Activated CD8-positive, alpha-beta T cell treated with anti-CD3 and anti-CD28 coated beads, Interleukin-2, amount 10 ng/mL, durations not matched to agents 7 days and 5 days (primary cell): ENCODE measurements at places on chromosomes 12 and 14. TPM values are rescaled to one million over a fixed set of nuclear protein-coding genes. Genes with fewer than 3 reads are reported as not detected.
A peak's percentile ranks its signal among the peaks of the same experiment; 100 is the strongest.

Gene TBX3
- not detected for total RNA-seq

Gene MORN3
- total RNA-seq: 0.37 TPM

GRCh38 chr12:6953442-6954315, 2.5 kb downstream of the PTPN6 start:
- peak; percentile 91 for DNase-seq

DNA sequence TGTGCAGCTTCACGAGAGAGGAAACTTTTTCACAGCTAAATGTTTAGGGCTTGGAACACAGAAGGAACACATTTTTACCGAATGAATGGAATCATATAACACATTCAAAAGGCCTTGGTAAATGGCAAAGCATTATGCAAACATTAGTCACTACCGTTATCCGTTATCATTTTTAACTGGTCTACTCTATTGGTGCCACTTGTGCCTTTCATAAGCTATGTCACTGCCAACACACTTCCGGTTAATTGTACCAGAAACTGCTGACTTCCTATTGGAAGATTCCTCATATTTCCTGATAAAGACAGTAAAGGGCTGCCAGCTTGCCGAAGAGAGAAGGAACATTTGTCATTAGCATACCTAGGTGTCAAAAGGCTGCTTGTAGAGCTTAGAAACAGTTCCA, 169.2 kb downstream of the APAF1 start:
- DNase-seq: no peak

DNA sequence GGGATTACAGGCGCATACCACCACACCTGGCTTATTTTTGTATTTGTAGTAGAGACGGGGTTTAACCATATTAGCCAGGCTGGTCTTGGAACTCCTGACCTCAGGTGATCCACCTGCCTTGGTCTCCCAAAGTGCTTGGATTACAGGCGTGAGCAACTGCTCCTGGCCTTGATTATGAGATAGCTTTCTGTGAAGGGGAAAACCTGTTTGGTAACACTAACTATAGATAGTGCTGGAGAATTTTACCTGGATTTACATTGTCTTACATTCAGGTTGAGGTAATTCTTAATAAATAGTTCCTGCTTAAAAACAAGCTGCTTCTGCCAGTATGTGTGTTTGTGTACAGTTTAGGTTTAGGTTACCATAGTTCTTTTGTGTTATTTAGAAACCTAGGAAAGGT, 77.1 kb downstream of the MON2 start:
- DNase-seq: no peak

DNA sequence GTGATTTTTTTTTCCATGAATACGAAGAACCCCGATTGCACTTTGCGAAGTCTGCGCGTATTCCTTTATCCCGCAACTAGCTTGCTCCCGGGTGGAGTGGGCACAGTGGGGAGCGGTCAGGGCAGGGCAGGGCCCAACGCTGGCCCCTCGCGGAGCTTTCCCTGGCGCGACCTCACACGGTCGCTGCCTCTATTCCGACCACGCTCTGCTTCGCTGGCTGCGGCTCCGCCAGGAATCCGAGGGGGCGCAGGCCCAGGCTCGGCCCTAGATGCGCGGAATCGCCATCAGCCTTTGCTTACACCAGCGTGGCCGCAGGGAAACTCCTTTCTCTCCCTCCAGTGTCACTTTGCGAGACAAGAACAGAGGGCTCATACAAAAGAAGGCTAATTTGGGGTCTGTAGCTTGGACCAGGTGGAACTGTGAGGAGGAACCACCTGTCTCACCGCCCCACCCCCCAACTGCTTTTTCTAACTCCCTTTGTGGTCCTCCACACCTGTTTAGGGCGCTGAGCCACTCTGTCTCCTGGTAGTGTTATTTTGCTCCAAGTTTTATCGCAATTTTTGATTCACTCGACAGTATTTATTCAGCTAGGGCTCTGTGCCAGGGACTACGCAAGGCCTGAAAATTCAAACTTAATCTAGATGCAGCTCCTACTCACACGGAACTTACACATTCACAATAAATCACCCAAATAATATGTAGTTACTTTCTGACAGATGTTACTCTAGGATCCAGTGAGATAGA, 3.1 kb upstream of the NKX2-1 start:
- DNase-seq: no peak

- DNase-seq: no peak
Observed at GRCh38 chr14:105026802-105027563, 6.1 kb upstream of the CDCA4 start.

- peak; percentile 87 for DNase-seq
Observed at GRCh38 chr14:77032844-77033621, 4.5 kb upstream of the IRF2BPL start.

GRCh38 chr14:52251724-52252123, 15.8 kb upstream of the PTGDR start:
- no peak for DNase-seq

- DNase-seq: no peak
Observed at GRCh38 chr14:75804570-75805275, 143.7 kb downstream of the TTLL5 start.

DNA sequence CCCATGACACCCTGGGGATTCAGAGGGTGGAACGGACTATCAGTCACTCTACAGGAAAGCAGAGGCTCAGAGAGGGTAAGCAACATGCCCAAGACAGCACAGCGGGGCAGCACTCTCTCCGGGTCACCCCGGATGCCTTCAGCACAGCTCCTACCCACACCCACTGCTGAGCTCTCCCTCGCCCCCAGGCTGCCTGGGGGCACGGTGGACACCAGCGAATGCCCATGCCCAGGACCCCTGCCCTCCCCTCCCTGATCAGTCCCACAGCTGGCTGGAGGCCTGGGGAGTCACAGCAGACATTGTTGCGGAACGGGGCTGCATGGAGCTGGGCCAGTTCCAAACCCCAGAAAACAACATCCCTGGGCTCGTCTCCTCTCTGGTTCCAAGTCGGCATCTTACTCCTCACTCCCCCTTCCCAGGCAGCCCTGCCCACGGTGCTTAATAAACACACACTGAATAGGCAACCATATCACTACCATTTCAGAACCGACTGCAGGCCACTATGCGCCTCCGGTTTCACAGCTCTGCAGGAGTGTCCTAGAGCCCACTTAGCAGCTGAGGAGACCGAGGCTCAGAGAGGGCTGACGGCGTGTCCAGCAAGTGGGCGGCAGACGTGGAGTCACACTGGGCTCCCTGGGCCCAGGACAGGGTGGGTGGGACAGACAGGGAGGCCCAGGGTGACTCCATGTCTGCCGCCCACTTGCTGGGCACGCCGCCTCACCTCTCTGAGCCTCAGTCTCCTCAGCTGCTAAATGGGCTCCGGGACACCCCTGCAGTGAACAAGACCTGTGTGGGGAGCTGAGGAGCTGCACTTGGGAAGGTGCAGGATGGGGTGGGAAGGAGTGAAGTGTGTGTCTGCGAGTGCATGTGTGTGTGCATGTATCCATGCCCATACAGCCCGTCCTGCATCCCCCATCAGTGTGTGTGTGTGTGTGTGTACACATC, 27.0 kb downstream of the CCDC85C start:
- DNase-seq: no peak

DNA sequence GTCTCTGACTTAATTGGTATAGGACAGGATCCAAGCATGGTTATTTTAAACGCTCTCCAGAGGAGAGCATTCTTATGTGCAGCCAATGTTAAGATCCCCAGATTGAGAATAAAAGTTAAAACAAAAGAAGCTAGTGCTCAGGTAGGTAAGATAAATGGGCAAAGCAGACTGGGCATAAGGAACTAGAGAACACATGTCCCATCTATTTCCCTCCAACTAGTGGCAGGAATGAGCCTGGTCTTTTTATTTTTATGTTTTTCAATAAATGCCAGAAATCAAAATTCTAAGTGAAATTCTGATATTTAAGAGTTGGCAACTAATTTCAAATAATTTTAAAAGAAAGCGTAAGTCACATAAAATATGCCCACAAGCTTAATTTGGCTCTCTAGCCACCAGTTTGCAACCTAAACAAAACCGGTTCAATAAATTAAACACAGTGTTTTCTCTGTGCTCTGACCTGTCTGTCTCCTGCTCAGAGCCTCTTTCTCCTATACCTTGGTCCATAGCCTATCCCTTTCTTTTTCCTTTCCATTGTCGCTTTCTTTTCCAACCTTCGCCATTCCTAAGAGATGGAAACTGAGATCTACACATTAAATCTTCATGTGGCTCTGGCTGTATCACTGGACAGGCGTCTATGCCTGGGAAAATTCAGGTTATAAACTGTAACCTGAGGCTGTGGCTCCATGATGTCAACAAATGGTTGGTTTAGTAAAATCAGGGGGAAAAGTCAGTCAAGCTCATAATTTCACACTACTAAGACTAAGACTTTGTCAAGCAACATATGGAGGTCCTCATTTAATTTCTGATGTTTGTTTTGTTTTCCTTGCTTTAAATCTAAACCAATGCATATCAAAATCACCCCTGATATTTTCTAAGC, 5.5 kb downstream of the SLC38A1 start:
- no peak for DNase-seq
